ENCODE measurements at places on chromosomes 6 and 20.

DNA sequence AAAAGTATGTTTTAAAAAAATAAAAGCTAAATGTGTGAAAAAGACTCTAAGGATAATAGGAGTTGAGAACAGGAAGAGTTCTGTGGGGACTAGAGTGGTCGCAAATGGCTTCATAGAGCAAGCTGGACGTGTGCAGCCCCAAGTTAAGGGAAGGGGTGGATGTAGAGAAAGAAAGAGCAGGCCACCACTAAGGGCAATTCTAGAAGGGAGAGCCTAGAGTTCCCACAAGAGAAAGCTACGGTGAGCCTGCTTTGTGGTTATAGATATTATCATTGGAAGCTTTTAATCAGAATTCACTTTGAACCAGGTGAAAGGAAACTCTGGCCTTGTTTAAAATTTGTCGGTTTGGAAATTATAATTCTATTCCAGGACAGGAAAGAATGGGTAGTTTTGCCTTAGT is 101.6 kb downstream of the HIVEP2 start:
- no peak for DNase-seq

DNA sequence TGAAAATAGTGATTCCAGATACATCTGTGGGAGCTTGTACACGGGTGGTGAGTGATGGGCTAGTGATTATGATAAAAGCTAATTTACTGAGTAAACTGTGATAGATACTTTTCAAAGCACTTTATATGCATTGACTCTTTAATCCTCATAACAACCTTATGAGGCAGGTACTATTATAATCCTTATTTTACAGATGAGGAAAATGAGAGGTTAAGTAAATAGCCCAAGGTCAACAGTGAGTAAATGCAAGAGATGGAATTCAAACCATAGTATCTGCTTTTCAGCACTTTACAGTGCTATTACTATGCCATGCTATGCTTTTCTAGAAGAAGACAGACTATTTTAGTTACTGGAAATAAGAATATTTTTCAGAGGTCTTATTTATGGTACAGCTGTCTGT is 320.9 kb upstream of the CITED2 start:
- DNase-seq, result no peak

DNA sequence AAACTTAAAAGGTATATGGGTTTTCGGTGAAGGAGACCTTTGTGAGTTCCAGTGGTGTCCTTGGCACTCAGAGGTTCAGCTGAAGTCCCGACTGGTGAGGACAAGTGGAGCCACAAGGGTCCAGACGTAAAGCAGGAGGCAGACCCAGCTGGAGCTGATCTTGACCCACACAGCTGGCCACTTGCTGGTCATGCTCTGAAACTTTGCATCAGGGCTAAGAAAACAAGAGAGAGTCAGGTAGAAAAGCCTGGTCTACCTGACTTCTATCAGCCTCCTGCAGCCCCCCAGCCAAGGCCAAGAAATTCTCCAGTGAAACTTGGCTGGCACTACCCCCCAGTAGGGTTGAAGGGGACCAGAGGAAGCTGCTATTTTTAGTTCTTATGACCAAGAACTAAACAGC is 21.6 kb downstream of the SERINC3 start:
- DNase-seq, result no peak

GRCh38 chr6:79446006-79446405 is 91.2 kb downstream of the LCA5 start:
- DNase-seq, result no peak

DNA sequence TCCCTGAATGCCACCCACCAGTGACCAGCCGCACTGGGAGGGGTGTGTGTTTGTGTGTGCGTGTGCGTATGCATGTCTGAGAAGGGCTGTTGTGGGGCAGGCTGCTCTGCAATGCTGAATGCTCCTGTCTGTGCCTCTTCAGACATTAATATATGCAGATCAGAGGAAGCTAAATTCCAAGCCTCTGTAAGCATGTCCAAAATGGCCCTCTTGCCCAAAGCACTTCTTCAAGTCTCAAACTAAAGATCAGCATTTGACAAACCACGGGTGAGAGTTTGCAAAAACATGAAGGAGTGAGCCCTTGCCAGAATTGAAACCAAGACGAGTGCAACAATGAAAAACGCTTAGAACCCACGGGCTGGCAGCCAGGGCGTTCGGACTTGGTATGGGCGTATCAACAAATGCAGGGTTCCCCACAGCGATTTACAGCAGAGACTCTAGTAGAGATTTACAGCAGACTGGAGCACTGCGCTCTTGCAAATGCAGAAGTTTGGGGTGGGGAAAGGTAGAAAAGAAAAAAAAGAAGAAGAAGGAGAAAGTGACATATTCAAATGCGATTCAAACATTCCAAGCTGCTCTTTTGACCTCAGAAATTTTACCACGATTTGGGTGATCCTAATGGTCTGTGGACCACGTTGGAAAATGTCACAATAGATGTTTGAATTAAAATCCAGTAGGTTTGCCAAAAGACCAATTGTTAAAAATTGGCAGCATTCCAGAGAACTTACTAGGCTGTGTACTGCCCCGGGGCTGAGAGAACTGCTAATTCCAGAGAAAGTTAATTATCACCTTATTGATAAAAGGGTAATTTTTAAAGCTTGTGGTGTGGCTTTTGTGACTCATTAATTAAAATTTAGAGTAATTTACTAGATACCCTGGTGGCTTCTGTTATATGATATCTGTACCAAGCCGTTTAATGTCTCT is 3.5 kb downstream of the SCML4 start:
- no peak for DNase-seq

- DNase-seq, result no peak
Observed at GRCh38 chr6:94049001-94049400, 629.6 kb upstream of the EPHA7 start.

DNA sequence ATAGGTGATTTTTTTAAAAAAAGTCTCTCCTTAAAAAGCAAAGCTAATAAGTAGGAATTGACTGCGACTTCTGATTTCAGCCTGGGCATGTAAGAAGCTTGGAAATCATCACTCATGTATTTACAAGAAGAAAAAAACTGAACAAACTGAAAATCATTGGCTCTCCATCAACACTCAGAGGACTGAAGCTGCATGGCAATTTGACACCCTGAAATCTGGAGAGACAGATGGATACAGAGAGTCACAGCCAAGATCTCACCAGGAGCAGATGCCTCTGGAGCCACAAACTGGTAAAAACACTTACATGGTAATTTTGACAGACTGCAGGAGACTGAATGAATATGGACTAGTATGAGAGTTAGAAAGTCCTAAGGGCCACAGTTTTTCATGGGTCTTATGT is 191.2 kb upstream of the TCF21 start:
- no peak for DNase-seq

GRCh38 chr6:168097221-168097620 is 18.2 kb upstream of the FRMD1 start:
- DNase-seq, result no peak

DNA sequence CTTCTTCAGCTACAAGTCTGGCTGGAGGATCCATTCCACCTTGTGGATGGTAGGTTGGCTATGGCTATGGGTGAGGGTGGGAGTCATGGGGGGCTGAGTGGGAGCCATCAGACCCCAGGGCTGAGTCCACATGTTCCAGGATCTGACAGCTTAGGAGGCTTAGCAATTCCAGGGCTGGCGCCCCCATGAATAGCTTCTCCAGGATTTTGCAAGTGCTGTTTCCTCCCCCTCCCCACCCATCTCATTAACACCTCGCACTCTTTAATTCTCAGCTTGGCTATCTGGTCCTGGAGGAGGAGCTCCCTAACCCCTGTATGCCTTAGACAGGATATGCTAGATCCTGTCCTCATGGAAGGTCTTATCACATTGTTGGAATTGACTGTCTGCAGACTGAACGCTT is 39.0 kb upstream of the ANGPT4 start:
- DNase-seq, result no peak

DNA sequence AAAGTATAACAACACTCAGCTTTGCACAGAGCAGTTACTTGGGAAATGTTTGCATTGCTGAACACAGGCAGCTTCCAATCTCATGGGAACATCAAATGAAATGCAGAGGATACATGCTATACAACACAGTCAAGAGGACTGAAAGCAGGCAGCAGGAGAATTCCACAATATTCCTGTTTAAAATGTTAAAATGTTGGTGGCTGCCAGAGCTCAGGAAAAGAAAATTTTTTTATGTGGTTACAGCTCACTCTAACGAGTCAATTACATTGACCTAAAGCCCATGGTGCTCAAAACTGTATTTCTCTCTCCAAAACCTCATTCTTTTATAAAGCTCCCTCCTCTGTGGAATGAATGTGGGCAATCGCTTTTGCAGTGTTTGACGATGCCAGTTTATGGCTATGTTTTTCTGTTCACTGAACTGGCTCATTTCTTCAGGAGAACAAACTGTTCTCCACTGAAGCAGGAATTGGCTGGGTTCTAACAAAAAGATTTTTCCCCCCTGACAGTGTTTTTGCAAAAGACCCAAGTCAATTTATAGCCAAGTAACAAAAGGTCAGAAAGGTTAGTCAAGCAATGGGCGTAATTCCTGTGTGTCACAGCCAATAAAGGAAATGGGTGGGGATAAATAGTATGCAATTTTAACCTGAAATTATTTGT is 69.0 kb downstream of the ZHX3 start:
- no peak for DNase-seq

GRCh38 chr6:35312076-35312800 is 14.6 kb downstream of the DEF6 start:
- no peak for DNase-seq

GRCh38 chr6:52598123-52598823 is 21.4 kb upstream of the TRAM2 start:
- DNase-seq, result no peak

Measured in cortex of kidney (tissue), 1 donor.